Stimulated activated CD4-positive, alpha-beta T cell treated with anti-CD3 and anti-CD28 coated beads, Interleukin-4, amount 100 ng/mL, for 1 hour (primary cell): ENCODE measurements at places on chromosomes 6 and 20.

DNA sequence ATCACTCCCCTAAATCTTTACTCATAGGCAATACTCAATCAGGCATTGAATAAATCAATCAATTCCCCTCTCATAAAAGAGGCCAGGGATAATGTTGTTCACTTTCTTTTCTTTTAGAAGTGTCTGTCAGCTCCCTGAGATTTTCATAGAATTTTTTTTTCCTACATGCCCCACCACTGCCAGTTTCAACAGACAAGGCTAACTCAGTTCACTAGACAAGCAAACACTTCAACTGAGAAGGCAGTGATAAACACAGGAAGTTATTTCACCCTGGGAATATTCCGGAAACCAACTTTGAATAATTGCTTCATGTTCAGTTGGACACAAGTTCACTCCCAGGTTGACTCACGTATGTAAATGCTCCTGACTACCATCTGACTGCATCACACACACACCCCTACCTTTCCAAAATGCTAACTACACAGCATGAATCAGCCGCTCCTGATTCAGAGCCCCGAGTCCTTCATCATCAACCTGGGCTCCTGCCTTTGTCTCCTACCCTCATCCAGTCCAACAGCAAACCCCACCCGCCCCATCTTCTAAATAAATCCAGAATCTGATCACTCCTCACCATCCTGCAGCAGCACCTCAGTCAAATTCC is 143.9 kb downstream of the BCAS1 start:
- no peak for DNase-seq

DNA sequence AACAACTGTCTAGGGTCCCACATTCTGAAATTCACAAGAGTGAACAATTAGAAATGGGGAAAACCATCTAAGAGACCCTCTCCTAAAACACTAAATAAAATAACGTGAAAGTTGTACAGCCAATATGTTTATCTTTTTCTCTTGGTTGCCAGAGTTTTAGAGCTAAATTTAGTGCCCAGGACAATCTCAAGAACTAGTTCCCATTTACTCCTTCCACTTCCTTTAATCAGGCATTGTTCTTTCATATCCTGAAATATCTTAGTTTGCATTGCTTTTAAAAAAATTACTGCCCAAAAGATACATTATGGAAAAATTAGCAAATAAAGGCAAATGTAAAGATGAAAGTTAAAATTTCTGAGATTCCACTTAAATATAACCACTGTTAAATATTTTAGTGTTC is 33.1 kb upstream of the UBR2 start:
- no peak for DNase-seq

DNA sequence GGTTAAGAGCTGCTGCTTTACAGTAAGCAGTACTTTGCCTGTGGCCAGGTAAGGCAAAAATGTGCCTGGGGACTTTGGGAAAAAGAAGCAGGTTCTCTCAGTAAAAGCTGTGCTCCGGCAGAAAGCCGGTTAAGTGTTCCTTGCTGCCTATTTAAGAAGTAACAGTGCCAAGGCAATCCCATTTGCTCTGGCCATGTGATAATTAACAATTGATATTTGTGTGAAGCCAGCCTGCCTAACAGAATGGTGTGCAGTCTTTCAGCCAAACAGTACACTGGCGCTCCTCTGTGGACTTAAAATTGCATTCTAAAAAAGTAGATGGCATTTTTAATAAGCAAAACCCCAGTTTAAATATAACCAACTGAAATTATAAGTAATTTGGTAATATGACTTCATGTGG is 430.3 kb downstream of the PLCB1 start:
- DNase-seq, result no peak

DNA sequence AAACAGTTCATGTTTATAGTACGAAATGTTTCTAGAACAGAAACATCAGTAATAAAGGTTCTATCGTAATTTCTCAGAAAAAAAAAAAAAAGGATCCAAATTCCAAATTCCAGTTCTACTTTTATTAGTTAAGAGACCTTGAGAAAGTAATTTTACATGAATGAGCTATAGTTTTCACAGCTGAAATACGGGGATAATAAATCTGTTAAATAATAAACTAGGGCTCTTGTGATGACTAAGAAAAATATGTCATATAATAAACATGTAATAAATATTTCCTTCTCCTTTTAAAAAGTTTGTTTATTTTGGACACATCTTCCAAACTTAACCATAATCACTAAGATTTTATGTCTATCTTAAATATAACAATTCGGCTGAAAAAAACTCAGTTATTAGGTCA is 17.8 kb downstream of the RARS2 start:
- no peak for DNase-seq

- no peak for DNase-seq
Observed at GRCh38 chr6:20540683-20541082, 6.4 kb downstream of the CDKAL1 start.

DNA sequence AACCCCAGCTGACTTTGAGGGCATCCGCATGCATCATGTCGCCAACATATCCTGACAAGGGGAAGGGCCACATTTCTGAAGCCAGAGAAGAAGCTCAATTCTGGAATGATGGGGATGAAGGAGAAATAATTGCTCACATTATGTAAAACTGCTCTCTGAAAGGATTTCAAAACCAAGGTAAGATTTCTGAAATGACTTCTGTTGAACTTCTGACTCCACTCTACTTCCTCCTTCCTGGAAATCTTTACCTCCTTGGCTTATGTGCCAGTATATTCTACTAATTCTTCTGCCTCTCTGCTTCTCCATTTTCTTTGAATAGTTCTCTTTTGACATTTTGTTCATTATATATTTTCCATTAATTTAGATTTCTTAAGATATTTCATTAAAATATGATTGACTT is 31.9 kb downstream of the HLA-DPB1 start:
- DNase-seq, result no peak

DNA sequence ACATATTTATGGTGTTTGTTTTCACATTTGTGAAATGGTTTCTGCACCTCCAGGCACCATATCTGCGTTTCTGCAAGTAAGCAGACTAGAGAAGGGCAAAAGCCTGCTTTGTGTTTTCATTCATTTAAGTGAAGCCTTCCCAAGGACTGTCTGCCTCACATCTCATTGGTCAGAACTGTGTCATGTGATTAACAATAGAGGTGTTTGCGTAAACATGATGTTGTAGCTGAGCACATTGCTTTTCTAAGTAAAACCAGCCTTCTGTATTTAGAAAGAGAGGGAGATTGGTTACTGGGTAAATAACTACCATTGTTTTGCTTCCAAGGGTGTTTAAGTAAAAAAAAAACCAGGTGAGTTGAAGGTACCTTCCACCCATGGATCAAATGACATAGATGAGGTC is 39.7 kb downstream of the SH3BGRL2 start:
- no peak for DNase-seq

DNA sequence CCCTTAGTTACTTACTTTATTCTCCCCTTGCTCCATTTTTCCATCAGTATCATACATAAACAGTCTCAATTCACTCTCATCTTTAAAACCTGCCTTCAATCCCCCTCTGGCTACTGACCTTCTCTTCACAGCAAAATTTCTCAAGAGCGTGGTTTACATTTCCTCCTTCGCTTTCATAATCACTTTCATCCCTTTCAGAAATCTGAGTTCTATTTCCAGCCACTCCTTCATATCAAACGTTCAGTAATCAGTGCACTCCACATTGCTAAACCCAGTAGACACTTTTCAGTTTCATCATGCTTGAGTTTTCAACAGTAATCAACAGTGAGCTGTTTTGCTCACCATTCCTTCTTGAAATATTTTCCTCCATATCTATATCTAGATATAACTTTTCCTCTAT is 176.7 kb upstream of the HSF2 start:
- DNase-seq, result no peak

- peak; percentile 56 for DNase-seq
Observed at GRCh38 chr6:43668151-43669028, 19.2 kb downstream of the MRPS18A start.

DNA sequence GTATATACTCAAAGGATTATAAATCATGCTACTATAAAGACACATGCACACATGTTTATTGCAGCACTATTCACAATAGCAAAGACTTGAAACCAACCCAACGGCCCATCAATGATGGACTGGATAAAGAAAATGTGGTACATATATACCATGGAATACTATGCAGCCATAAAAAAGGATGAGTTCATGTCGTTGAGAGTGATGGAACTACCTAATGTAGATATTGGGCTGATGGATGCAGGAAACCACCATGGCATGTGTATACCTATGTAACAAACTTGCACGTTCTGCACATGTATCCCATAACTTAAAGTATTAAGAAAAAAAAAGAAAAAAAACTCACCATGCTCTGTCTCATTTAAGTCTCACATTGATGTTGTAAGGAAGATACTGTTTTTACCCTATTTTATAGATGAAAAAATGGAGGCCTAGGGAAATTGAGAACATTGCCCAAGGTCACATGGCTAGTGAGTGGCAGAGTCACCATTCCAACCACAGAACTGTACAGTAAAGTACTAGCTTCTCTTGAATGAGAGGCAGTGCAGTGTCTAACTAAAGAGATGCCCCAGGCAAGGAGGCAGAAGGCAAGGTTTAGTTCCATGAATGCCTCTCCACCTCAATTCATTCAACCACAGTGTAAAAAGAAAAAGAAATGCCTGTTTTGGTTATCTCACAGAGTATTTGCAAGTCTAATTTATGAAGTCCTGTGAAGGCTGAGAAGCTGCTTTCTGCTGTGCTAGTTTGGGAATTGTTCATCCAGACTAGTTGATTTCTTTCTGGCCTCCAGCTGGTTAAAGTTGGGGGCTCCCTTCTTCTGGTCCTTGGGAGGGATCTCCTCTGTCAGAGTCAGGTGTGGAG is 68.2 kb downstream of the FIG4 start:
- no peak for DNase-seq

DNA sequence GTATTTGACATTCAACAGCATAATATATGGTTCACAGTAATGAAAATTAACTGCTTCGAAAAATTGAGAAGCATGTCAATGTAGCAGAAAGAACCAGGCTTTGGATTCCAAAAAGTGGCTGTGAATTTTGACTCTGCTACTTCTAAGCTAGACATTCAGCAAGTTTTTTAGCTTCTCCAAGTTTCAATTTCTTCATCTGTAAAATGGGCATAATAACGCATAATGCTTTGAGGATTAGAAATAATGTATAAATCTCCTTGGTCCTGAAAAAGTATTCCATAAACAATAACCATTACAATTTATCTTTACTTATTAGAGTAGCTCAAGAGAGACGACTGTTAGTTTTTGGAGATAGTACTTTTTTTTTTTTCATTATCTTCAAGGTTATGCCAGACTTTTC is 7.7 kb downstream of the BLTP3A start:
- DNase-seq, result no peak

DNA sequence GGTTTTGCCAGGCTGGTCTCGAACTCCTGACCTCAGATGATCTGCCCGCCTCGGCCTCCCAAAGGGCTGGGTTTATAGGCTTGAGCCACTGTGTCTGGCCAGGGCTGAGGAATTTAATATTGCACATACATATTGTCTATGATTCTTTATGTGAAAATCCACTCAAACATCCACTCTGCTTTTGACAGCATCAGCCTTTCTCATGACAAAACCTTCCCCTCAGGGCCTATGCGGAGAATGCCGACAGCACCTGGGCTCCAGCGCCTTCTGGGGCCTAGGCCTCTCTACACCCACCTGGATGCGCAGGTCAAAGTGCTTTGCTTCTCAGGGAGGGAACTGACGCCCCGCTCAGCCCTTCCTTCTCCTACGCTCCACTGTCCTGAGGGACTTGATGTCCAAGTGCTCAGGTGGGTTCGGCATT is 5.4 kb downstream of the RAMACL start:
- DNase-seq, result no peak

- no peak for DNase-seq
Observed at GRCh38 chr6:31076611-31077010, 35.8 kb downstream of the C6orf15 start.

DNA sequence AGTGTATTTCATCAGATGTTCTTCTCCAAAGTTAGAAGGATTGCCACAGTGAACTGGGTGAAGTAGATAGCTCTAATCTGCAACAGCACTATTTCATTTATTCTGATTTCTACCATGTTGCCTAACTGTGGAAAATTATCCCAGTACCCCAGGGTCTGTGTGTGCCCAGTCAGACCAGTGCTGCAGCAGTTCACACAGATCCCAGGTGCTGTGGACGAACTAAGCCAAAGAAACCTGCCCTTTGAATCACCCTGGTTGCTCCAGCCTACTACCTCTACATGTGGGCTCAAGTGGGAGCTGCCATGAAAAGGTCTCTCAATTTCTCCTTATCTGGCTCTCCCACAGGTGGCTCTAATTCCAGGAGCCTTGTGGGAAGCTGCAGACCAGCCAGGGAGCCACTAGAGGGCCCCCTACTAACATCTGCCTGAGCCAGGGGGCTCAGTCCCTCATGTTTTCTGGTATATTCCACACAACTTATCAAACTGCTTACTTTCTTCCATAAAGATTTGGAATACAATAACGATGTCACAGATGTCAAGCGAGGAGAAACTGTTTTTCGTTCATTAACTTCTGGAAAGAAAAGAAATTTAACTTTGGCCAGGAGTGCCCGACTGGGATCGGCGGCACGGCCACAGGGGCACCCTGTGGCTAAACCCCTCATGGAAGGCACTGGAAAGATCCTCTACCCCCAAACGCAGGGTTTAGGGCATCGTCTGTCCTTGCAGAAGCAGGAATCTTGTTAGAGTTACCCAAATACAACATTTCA is 31.6 kb upstream of the LY86 start:
- peak; percentile 30 for DNase-seq

- peak; percentile 41 for DNase-seq
Observed at GRCh38 chr20:10553326-10553984, 118.3 kb downstream of the SLX4IP start.

DNA sequence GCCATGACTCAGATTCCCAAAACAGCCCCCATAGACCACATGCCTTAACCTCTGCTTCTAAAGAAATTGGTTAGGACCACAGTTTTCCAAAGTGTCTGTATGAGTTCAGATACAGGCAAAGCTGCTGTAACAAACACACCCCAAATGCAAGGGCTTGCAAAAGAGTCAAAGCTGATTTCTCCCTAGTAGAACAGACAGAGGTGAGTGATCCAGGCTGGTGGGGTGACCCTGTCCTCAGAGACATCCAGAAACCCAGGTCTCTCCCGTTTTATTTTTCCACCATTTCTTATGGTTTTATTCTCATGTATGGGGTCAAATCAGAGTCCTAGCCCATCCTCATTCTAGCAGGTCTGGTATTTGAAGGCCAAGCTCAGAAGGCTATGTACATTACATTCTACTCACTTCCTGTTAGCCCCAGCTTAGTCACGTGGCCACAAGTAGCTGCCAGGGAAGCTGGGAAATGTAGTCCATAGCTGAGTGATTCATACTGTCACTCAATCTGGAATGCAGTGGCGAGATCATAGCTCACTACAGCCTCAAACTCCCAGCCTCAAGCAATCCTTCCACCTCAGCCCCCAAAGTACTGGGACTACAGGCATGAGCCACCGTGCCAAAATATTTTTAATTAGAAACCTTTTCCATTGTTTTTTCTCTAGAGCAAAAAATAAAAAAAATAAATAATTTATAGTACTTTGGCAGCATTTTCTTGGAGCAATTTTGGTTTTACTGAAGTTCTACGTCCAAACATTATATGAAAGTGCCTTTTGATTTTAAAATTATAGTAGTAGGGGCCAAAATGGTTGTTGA is 175.2 kb downstream of the ZMYND8 start:
- no peak for DNase-seq
